IMR-90 (cell line): ENCODE measurements at places on chromosomes 4 and X. TPM values are rescaled to one million over a fixed set of nuclear protein-coding genes. Genes with fewer than 3 reads are reported as not detected.
A peak's percentile ranks its signal among the peaks of the same experiment; 100 is the strongest.

DNA sequence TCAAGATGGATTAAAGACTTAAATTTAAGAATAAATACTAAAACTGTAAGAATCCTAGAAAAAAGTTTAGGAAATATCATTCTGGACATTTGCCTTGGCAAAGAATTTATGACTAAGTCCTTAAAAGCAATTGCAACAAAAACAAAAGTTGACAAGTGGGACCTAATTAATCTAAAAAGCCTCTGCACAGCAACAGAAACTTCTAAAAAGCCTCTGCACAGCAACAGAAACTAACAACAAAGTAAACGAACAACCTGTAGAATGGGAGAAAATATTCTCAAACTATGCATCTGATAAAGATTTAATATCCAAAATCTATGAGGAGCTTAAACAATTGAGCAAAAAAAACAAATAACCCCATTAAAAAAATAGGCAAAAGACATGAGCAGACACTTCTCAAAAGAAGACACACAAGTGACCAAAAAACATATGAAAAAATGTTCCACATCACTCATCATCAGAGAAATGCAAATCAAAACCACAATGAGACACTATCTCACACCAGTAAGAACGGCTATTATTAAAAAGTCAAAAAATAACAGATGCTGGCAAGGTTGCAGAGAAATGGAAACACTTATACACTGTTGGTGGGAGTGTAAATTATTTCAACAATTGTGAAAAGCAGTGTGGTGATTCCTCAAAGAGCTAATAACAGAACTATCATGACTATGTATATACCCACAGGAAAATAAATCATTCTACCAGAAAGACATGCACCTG is 5.5 kb upstream of the OPRPN start:
- no peaks in the 10 kb centered on the region for H3K36me3 ChIP-seq
- DNase-seq = no peak
- H3K27ac ChIP-seq = no peak overlapping the region
- no peaks in the 10 kb centered on the region for H3K27me3 ChIP-seq
- no peak overlapping the region for H3K4me3 ChIP-seq
- H3K4me1 ChIP-seq = no peaks in the 10 kb centered on the region

DNA sequence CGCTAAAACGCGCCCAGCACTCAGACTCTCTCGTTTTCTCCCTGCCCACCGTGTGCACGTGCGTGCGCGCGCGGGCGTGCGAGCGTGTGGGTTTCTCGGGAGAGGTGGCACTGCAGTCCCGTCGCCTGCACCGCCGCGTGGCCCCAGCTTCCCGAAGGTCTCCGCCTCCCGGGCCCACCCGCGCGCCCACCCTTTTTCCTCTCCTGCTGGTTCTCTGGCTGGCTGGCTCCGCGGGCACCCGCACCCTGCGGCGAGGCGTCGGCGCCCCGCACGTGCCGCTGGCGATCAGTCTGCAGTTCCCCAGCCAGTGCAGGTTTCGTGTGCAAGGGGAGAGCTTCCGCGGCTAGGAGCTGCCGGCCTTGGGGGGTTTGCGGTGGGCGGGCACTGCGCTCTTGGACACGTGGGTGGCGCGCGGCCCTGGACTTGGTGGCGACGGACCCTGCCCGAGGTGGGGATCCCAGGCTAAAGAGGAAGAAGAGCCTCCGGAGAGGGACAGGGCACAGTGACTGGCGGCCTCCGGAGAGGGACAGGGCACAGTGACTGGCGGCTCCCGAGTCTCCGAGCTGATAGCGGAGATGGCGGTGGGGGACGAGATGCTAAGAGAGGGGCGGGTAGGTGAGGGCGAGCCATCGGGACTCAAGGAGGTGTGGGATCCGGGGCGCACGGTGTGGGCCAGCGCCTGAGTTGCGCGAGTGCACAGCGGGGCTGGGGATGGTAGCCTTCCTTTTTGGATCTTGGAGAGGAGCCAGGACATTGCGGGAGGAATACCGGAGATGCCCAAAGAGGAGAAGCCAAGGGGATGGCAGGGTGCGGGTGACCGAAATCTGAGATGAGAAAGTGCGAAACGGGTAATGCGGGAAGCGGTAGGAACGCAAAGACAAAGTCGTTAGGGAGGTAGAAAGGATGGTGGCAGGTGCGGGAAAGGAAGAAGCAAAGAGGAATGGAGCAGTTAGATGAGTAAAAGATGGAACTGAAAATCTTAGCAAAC is at the start of gene FAM184B:
TSS of gene FAM184B (minus strand) at position 322 of the 988 bp plus-strand sequence. CDS start 322 bp downstream, outside the sequence.
- H3K27me3 ChIP-seq = peaks cover 24% of the 10 kb centered on the region
- DNase-seq = no peak
- H3K4me3 ChIP-seq = peak within 1 kb of the TSS; percentile 18

GRCh38 chr4:19486400-19486799 is 765.3 kb upstream of the SLIT2 start:
- H3K4me3 ChIP-seq = no peak overlapping the region
- no peak for DNase-seq
- H3K27me3 ChIP-seq = no peaks in the 10 kb centered on the region

GRCh38 chrX:66020631-66021334 is 19.1 kb downstream of the VSIG4 start:
- H3K27ac ChIP-seq = no peak overlapping the region
- H3K4me1 ChIP-seq = no peaks in the 10 kb centered on the region
- no peak for DNase-seq
- peaks cover 7% of the 10 kb centered on the region for H3K27me3 ChIP-seq
- no peak overlapping the region for H3K4me3 ChIP-seq
- H3K36me3 ChIP-seq = no peaks in the 10 kb centered on the region

GRCh38 chr4:126354784-126355183 is 1040.0 kb downstream of the FAT4 start:
- no peaks in the 10 kb centered on the region for H3K27me3 ChIP-seq
- H3K4me3 ChIP-seq = no peak overlapping the region
- no peaks in the 10 kb centered on the region for H3K4me1 ChIP-seq
- no peaks in the 10 kb centered on the region for H3K36me3 ChIP-seq
- H3K27ac ChIP-seq = no peak overlapping the region
- DNase-seq = no peak

DNA sequence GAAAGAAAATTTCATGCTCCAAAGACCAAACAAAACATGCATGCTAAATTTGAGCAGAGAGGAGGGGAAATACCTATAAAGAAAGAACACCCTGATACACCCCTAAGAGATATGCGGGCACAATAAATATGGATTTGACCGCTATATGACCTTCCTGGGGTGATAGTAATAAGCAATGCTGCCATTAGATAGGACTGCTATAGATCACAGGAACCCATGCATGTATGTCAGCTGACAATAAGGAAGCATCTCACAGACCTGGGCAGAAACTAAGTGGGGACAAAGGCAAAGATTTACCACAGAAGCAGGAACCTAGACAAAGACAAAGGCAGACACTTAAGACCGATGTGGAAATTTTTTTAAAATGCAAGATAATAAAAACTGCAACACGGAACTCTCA is 21.3 kb downstream of the ZNF721 start:
- no peaks in the 10 kb centered on the region for H3K27me3 ChIP-seq
- no peak overlapping the region for H3K4me3 ChIP-seq
- H3K4me1 ChIP-seq = peaks cover 2% of the 10 kb centered on the region; the same call in 1 of the 2 replicates
- peaks cover 3% of the 10 kb centered on the region for H3K36me3 ChIP-seq

GRCh38 chr4:8940792-8941491 is 69.3 kb upstream of the HMX1 start:
- H3K27ac ChIP-seq = no peak overlapping the region
- no peaks in the 10 kb centered on the region for H3K4me1 ChIP-seq
- no peak overlapping the region for H3K4me3 ChIP-seq
- H3K36me3 ChIP-seq = no peaks in the 10 kb centered on the region
- no peaks in the 10 kb centered on the region for H3K27me3 ChIP-seq
- DNase-seq = no peak

- H3K36me3 ChIP-seq = no peaks in the 10 kb centered on the region
- H3K27ac ChIP-seq = no peak overlapping the region
- DNase-seq = peak; percentile 54
- H3K27me3 ChIP-seq = peaks cover 2% of the 10 kb centered on the region; the same call in 1 of the 2 replicates
- no peaks in the 10 kb centered on the region for H3K4me1 ChIP-seq
- H3K4me3 ChIP-seq = no peak overlapping the region
Measured at GRCh38 chr4:122602277-122603142, 18.4 kb downstream of the IL21 start.

DNA sequence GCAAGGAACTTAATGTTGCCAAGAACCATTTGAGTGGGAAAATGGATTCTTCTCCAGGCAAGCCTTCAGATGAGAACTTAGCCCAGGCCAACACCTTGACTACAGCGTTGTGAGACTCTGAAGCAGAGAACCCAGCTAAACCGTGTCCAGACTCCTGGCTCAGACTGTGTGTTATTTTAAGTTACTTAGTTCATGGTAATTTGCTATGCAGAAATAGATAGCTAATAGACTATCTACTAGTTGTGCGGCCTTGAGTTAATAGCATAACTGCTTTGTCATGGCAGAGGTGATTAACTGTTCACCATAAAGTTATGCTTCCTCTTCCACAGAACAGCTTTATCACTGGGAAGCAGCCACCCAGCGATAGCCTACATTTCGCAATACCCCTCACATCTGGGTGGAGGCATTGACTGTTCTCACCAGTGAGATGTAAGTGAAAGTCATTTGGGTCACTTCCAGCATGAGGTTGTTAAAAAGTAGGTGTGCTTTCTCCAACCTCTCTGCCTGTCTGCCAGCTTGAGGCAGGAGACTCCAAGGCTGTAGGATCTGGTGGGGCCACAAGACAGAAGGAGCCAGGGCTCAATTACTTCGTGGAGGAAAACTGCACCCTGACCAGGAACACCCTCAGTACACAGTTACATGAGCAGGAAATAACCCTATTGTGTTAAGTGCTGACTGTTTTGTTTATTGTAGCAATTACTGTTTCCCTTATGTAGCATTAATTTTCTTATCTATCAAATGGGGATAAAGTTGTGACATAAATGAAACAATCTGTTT is 94.2 kb downstream of the GPAT3 start:
- peak; percentile 82 for DNase-seq
- H3K36me3 ChIP-seq = no peaks in the 10 kb centered on the region
- no peak overlapping the region for H3K4me3 ChIP-seq
- peaks cover 16% of the 10 kb centered on the region for H3K4me1 ChIP-seq

The ANK2 gene
- polyA plus RNA-seq = 0.70 and 0.82 TPM in 2 replicates
